Stimulated activated CD8-positive, alpha-beta memory T cell treated with anti-CD3 and anti-CD28 coated beads, Interleukin-4, amount 100 ng/mL, for 4 hours (primary cell): ENCODE measurements at places on chromosomes 4 and X.

DNA sequence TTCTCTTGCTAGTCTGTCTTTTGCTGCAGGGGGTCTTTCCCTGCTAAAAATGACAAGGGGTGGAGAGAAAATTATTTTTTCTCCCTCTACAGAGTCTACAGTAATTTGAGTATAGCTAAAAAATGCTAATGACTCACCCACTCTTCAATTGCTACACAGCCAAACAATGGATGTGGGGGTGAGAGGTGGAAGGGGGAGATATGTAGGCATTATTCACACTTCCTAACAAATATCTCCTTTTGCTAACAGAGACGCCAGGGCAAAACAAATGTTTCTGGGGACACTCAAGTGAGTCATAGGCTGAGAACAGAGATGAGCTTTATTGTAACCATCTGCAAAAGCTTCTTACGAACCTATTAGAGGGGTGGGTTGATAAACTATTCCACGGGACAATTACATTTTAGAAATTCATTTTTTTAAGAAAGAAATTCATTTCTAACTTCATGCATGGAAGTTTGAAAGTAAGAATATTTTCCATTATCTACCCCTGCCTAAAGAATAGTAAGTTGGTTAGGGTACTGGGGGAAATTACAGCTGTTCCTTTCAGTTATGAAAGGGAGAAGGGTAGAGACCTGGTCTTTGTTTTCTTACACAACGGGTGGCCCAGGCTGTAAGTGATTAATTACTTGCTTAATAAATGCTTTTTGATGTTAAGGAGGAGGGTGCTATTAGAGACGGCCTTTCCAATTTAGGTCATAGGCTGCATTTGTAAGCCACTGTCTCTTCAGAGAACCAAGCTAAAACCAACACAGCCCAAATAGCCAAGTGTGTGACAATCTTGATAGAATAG, 12.8 kb downstream of the SCD5 start:
- no peak for DNase-seq

GRCh38 chr4:25805255-25805860, 57.4 kb downstream of the SEL1L3 start:
- no peak for DNase-seq

DNA sequence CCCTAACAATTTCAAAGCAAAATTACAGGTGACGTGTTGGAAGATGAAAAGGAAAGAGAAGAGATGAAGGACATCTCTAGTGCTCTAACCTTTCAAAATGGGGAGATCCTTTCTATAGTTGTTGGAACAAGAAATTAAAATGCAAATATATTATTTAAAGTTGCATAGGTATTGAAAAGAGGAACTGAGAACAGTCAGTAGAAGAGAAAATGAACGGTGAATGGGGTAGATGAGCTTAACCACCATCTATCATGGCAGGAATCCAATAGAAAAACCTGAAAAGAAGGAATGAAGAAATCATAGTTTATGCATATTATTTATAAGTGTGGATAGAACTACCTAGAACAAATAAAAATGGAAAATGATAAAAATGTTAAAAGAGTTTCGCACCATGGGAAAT, 42.0 kb downstream of the ANXA5 start:
- no peak for DNase-seq

- DNase-seq, result no peak
These were observed 451.2 kb downstream of the RAB28 start for GRCh38 chr4:13032936-13033335.

- DNase-seq, result no peak
These were observed 88.7 kb downstream of the ATP11C start for GRCh38 chrX:139844163-139844562.

DNA sequence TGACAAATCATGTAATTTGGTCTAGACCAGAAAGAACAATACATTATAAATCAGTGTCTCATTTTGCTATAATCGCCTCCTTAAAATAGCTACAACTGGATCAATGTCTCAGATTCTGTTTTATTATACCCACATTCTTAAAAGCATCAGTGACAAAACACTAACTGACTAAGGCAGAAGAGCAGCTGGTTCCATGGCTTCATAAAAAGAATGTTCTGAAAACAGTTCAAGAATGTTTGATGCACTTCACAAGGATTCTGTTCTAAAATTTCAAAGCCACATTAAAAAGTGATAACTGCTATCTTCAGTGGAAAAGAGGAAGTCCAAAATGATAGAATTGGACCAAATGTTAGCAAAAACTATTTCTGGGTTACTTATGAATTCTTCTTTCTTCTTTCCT, 69.8 kb downstream of the COL25A1 start:
- DNase-seq, result no peak

DNA sequence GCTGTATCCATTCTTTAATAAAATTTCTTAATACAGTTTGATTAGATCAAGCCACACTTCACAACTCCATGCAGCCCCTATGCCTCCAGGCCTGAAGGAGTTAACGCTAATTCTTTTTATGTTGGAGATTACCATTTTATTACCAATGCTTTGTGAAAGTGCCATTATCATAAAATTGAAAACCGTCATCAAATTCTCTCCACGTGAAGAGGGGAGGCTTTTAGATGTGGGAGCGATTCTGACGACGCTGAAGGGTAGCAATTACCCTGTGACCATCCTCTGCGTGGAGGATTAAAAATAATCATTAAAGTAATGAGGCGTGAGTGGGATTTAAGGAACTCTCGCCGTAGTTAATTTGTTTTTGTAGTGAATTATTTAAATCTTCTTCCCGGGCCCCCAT, 278.8 kb downstream of the CRLF2 start:
- no peak for DNase-seq

DNA sequence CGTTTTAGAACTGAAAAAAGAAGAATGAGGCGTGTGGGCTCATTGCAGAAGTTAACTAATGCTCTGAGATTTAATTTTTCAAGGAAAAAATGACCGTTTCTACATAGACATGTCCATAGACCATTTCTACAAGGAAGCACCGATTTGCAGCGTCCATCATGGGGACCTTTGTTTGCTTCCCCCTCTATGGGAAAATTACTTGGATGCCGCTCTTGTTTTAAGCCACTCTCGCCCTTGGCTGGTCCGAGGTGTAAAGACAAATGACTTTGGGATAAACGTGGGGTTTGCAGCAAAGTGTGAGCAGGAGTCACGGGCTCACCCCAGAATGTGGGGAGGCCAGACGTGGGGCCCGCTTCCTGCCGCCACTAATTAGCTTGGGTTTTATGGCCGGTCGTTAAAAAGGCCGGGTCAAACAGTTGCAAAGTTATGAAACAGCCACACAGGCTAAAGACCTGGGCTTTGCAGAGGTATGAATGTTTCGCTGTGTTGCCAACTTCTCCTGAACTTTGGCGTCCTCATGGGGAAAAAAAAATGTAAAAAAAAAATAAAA, 235.9 kb downstream of the SHOX start:
- DNase-seq, result no peak

DNA sequence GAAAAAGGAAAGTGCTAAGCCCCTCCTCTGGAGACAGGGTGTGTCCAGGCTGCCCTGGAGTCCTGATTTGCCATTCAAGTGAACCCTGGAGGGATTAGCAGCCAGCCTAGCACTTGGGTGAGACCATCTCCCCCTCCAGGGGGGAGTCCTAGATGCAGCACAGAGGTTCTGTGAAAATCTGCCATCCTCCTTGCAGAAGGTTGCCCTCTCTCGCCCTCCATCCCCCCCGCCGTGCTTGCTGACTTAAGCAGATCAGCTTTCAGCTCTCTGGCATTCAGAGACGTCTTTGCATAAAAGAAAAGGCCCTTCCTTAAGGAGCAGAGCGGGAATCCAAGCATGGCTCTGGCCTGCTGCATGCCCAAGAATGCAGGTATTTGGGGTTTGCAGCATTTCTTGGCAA, 102.1 kb upstream of the SCML1 start:
- DNase-seq, result no peak

- DNase-seq, result no peak
These were observed 136.1 kb upstream of the SLC4A4 start for GRCh38 chr4:71202705-71203104.
